Esophagus muscularis mucosa (tissue), 4 donors: ENCODE measurements at places on chromosomes 12 and 14.
A peak's percentile ranks its signal among the peaks of the same experiment; 100 is the strongest.

GRCh38 chr14:68394764-68395143 is 398.1 kb downstream of the ZFP36L1 start:
- H3K27me3 ChIP-seq: no peaks in the 10 kb centered on the region
- H3K36me3 ChIP-seq: no peaks in the 10 kb centered on the region
- DNase-seq: no peak

DNA sequence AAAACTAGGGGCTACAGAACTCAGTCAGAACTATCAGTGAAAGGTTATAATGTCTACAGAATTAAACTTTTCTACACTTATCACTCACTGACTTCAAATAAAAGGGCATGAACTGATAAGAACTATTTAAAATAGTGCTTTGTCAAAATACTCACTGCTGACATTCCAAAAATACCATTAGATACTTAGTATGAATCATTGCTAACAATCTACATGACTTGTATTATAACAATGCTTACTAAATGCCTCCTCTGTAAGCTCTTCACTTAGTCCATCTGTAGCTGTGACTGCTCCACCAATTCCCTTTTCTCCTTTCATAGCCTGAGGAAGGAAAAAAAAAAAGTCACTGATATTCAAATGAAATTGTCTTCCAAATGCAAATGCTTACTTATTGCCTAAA is 17.0 kb downstream of the NFYB start:
- H3K4me1 ChIP-seq: peaks cover 33% of the 10 kb centered on the region
- no peak overlapping the region for H3K4me3 ChIP-seq
- DNase-seq: no peak
- H3K27ac ChIP-seq: peak overlapping the region; percentile 1
- H3K36me3 ChIP-seq: peaks cover 11% of the 10 kb centered on the region

DNA sequence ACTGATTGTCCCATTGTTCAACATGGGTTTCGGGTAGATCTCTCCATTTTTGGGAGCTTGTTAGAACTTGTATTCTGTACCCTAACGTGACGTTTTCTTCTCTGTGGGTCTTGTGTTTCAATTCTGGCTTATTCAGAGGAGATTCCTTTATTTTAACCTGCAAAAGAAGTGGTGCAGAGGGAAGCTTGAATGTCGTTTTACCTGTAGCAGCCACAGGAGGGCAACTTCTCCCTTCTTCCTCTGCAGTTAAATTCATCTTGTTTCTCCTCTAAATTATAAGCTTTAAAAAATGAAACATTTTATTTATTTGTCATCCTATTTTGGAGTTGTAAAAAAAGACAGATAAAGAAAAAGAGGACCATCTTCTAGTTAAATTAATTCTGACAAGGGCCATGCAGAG is 13.7 kb upstream of the CLEC4D start:
- H3K36me3 ChIP-seq: no peaks in the 10 kb centered on the region
- no peak overlapping the region for H3K4me3 ChIP-seq
- no peak overlapping the region for H3K27ac ChIP-seq
- DNase-seq: no peak

- H3K4me1 ChIP-seq: no peaks in the 10 kb centered on the region
- no peak overlapping the region for H3K4me3 ChIP-seq
- DNase-seq: no peak
- no peaks in the 10 kb centered on the region for H3K27me3 ChIP-seq
Observed at GRCh38 chr12:83122623-83122934, 435.9 kb downstream of the TMTC2 start.

DNA sequence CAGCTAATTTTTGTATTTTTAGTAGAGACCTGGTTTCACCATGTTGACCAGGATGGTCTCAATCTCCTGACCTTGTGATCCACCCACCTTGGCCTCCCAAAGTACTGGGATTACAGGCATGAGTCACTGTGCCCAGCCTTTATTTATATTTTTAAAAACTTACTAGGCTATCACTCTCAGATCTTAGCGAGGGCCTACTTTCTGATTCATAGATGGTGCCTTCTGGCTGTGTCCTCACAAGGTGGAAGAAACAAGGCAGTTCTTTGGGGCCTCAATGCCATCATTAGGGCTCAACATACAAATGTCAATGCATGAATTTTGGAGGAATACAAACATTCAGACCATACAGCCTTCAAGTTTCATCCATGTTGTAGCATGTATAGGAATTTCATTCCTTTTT is 2.4 kb upstream of the DGLUCY start:
- H3K27ac ChIP-seq: peak overlapping the region; percentile 98
- no peaks in the 10 kb centered on the region for H3K36me3 ChIP-seq
- DNase-seq: no peak
- H3K4me3 ChIP-seq: no peak overlapping the region
- H3K4me1 ChIP-seq: peaks cover 87% of the 10 kb centered on the region

DNA sequence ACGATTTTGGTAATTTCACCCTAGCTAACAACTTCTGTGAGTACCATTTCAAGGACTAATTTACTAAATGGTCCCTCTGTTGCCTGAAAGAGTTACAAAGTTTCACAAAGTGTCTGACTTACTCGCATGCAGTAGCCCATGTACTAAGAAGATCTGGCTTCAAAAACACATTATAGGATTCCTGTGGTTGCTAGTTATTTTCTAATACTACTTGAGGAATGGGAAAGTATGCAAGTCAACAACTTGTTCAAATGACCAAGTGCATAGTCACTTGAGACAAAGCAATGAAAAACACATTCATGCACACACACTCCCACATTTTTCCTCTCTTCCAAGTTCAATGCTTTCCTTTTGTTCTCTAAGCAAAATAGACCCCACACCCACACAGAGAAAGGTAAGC is 219.7 kb upstream of the TMPO start:
- H3K27me3 ChIP-seq: no peaks in the 10 kb centered on the region
- H3K36me3 ChIP-seq: no peaks in the 10 kb centered on the region
- H3K4me1 ChIP-seq: no peaks in the 10 kb centered on the region
- DNase-seq: no peak
- no peak overlapping the region for H3K27ac ChIP-seq

DNA sequence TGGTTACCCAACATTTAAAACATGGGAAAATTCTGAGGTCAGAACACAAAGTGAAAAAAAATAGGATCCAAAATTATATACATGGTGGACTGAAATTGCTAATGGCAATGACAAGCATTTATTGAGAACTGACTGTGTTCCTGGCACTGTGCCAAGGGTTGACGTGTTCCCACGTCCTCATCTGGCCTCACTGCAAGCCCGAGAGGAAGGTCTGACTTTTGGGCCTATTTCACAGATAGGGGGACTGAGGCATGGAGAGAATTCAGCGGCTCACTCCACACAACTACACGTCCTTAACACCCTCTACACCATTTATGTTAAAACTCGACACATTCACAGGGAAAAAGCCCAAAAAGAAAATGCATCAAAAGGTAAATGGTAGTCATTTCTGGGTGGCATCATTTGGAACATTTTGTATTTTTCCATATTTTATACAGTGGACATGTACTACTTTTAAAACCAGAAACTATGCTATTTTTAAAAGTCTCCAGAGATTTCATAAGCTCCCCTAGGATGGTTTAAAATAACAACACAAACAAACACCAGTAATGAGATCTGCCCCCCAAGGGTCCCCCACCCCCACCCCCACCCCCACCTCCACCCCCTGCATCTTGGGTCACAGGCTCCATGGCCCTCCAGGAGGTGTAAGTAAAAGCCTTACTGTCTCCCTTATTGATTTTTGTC is 27.7 kb downstream of the CLMN start:
- no peaks in the 10 kb centered on the region for H3K27me3 ChIP-seq
- H3K4me1 ChIP-seq: peaks cover 13% of the 10 kb centered on the region

- H3K27ac ChIP-seq: no peak overlapping the region
- no peak overlapping the region for H3K4me3 ChIP-seq
- no peaks in the 10 kb centered on the region for H3K27me3 ChIP-seq
Observed at GRCh38 chr12:39815746-39816145, 196.1 kb upstream of the ABCD2 start.
